ENCODE measurements at places on chromosomes 2 and 18.

- no peak for DNase-seq
Observed at GRCh38 chr2:161570424-161571050, 53.7 kb upstream of the SLC4A10 start.

- DNase-seq, result no peak
Observed at GRCh38 chr2:26442707-26443106, 35.2 kb downstream of the OTOF start.

DNA sequence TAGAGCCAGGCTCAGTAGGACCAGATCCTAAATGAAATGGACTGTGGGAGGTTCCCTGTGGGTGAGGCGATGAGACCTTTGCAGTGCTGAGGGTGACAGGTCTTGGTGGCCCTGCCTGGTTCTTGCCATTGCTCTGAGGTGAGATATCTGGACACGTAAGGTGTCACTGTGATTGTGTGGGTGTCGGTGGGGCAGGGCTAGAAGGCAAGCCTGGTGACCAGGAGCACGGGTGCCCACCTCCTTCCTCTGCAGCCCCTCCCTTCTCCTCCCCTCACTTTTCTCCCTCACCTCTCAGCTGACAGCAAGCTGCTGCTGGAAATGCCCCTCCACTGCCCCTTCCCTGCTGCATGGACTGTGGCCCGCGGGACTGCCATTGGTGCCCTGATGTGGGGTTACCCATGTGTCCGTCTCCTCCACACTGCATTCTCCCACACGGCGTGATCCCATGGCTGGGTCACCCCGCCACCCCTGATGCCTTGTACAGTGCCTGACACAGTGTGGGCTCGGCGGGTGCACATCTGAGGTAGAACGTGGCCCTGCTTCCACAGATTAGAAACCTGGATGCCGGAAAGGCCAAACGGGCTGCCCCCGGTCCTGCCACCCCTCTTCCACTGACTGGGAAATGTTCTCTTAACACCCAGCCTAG is 55.6 kb upstream of the FOSL2 start:
- no peak for DNase-seq

- DNase-seq, result no peak
Observed at GRCh38 chr2:70990216-70990615, 4.5 kb downstream of the TEX261 start.

DNA sequence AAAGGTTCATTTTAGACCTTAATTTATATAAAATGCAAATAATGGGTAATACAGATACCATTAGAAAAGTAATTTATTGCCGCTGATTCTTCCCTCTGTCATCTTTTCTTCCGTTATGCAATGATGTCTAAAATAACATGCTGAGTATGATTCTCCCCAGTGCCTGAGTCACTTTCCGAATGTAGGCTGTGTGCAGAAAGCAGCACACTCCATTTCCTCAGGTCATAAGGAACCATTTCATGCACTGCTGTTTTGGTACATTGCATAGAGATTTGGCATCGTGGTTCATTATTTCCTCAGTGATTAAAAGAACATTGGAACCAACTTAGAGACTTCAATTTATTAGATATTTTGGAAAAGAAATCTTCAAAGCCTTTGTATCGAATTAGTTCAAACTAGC is 173.5 kb downstream of the CDH2 start:
- peak; percentile 65 for DNase-seq

GRCh38 chr2:205640716-205641115 is 41.6 kb upstream of the NRP2 start:
- DNase-seq, result no peak

- no peak for DNase-seq
Observed at GRCh38 chr18:22101731-22102130, 67.7 kb upstream of the GATA6 start.

GRCh38 chr2:195333869-195334268 is 323.2 kb upstream of the SLC39A10 start:
- DNase-seq, result no peak

- no peak for DNase-seq
Observed at GRCh38 chr2:14902953-14903352, 270.4 kb downstream of the LRATD1 start.

GRCh38 chr2:159066541-159067156 is 98.2 kb downstream of the TANC1 start:
- DNase-seq, result no peak

DNA sequence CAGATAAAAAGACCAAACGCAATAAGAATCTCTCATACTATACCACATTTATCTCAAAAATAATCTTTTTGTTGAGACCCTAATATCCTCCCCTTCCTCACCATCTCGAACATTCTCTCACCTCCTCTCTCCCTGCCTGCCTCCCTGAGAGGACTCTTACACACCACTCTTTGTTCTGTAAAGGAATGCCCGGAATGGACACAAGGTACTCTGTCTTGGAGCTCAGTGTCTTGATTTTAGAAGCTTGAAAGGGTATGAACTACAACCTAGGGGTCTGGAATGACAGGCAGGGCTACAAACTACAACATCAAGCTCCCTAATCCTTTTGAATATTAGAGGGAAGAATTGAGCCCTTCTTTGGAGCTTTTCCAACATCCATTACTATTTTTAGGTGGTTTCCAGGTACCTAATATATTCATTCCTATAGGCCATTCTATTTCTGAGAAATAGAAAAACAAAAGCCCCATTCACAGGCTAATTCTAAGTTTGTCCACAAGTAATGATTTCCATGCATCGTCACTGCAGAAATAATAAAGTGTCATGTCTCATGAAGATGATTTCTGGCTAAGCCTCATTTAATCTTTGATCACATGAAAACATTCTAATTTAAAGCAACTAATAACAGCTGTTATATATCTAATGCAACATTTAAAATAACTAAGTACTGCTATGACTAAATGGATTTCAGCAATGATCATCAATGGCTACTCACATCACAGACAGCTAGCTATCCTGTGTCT is 60.6 kb downstream of the LRP2 start:
- no peak for DNase-seq

DNA sequence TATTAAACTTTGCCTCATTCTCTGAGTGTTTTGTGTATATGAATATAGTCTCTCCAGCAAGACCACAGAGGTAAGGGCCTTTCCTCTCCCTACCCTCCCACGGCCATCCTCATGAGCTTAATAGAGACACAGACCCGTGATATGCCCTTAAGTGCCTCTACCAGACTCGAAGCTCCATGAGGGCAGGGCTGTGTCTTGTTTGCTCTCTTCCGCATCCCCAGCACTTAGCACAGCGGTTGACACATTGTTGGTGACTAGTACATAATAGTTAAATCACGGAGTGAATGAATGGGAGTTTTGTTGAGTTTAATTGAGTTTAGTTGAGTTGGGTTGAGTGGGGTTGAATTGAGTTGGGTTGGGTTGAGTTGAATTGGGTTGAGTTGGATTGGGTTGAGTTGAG is 122.3 kb downstream of the ZFP36L2 start:
- DNase-seq, result no peak

DNA sequence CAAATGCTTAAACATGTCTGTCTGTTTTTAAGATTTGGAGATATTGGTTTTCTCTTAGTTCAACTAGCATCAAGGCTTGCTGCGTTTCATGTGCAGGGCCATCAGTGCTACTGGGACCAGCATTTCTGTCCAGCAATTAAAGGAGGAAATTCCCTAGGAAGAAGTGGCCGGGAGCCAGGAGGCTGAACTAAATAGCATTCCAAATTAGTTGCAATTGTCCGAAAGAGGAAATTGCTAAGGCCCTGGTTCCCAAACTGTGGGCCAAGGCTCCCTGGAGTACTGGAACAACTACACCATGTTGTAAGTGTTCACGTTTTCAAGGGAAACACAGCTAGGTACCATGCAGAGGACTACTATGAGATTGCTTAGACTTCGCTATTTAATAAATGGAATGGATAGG is 257.9 kb downstream of the PTPRM start:
- no peak for DNase-seq

DNA sequence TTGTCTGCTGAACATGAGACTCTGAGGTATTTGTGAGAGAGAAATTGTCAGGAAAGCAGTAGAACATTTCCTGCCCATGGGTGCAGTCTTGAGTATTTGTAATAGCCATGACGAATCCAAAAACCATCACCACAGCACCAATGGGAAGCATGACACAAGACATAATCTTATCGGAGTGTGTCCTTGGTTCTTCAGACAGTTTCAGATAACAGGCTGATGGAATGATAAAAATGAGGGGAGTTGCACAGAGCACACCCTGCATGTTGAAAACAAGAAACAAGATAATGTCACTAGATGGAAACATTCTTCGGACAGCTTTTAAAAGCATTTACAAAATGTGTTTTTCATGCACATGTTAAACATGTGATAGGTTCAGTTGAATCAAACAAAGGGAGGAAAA is 56.9 kb downstream of the SLC38A11 start:
- peak; percentile 39 for DNase-seq
